ENCODE measurements at places on chromosomes 2 and 18.
A peak's percentile ranks its signal among the peaks of the same experiment; 100 is the strongest.

DNA sequence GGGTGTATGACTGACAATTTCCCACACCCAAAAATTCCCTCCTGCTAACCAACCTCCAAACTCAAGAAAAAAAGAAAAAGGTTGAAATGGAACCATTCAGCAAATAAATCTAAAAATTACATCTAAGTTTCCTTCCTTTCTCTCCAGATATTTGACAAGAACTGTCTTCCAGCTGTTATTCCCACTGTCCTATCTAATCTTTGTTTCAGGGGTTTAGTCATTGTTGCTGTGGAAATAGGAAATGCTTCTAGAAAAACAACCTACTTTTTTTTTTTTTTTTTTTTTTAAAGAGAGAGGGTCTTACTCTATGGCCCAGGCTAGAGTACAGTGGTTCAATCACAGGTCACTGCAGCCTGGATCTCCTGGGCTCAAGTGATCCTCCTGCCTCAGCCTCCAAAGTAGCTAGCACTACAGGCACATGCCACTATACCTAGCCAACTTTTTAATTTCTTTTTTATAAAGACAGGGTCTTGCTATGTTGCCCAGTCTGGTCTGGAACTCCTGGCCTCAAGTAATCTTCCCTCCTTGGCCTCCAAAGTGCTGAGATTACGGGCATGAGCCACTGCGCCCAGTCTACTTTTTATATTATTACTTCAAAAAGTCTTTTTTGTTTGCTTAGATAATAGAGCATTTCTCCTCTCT lies 88.1 kb downstream of the ITSN2 start:
- no peak for DNase-seq

DNA sequence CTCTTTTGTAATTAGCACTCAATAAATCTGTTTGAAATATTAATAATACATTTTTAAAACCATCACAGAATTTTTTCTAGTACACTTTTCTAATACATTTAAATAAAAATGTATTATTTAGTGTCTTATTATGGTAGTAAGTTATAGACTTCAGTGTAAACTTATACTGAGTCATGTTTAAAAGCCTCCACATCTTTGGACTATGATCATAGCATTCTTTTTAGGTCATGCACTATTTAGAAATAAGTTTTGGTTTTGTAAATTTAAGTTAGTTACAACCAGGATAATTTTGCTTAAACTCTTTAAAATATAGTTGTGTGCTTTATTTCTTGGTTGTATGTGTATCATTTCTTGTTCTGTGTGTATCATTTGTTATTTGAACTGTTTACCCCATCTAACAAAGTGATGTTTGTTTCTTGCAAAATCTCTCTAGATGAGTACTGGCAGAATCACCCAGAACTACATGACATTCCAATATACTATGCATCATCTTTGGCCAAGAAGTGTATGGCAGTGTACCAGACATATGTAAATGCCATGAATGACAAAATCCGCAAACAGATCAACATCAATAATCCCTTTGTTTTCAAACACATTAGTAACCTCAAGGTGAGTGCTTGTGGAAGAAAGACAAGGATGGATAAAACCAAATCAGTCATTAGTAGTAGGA lies 16.7 kb downstream of the CPSF3 start:
- DNase-seq, result peak; percentile 56

GRCh38 chr2:64615192-64615763 lies 38.4 kb downstream of the SERTAD2 start:
- DNase-seq, result no peak

DNA sequence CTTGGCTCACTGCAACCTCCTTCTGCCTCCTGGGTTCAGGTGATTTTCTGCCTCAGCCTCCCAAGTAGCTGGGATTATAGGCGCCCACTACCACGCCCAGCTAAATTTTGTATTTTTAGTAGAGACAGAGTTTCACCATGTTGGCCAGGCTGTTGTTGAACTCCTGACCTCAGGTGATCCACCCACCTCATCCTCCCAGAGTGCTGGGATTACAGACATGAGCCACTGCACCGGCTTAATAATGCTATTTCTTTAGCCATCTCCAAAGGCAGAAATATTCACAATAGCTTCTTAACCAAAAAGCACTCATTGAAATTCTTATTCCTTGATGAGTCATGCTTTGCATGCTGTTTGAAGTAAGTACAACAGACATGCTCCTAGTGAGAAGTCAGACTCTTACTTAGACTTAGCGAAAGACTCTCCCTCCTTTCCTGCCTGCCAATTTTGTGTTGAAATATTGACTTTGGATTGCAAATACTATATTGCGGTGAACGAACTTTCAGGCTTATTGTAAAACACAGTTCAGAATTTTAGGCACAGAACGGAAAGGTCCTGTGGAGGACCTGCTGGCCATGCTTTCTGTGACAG lies 4.4 kb downstream of the ACTR3 start:
- peak; percentile 52 for DNase-seq

- no peak for DNase-seq
These were observed 248 bp downstream of the HAAO start for GRCh38 chr2:42792087-42792582.

DNA sequence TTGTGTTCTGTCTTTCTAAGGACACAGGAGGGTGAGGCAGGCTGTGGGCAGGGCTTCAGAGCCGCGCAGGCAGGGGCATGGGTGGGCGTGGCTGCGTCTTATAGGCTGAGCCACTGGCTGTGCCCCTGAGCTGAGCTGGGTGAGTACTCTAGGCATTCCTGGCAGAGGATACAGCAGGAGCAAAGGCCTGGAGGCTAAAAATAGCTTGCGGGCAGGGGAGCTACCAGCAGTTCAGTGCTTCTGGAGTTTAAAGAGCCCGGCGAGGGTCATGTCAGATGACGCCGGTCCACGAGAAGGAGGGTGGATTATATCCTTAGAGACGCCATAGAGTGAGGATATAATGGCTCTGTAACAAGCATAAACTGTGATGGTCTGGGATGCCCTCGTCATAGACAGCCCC lies 31.5 kb upstream of the PDIA6 start:
- DNase-seq, result peak; percentile 82

Data from foreskin melanocyte (primary cell).